GM04504 (cell line): ENCODE measurements at places on chromosomes 5 and 9.
A peak's percentile ranks its signal among the peaks of the same experiment; 100 is the strongest.

- no peak for DNase-seq
These were observed 84.8 kb downstream of the PPP2R2B start for GRCh38 chr5:146793709-146794108.

DNA sequence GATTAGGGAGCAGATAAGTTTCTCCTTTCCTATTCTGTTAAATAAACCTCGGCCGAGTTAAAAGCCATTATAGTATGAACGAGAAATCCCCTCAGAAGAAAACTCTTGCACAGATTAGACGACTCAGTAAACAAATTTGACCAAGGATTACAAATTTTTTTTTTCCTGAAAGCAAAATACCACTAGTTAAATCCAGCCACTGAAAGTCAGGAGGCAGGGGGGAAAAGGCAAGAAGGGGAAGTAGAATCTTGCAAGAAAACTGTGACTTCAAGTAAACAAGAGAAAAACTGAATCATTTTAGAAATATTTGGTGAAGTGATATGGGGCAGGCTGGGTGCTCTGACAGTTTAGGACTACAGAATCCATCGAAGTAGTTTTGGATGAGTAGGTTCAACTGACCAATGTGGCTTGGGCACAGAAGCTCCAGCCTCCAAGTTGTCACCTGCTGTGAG is 251.0 kb downstream of the DENND1A start:
- no peak for DNase-seq

- no peak for DNase-seq
These were observed 41.6 kb upstream of the SLC36A2 start for GRCh38 chr5:151388960-151389359.

- DNase-seq: no peak
These were observed 26.0 kb upstream of the EPB41L4B start for GRCh38 chr9:109346904-109347303.

GRCh38 chr9:126420643-126421564 is 94.3 kb downstream of the MVB12B start:
- DNase-seq: no peak

GRCh38 chr5:146015001-146015400 is 78.6 kb downstream of the SH3RF2 start:
- DNase-seq: no peak

DNA sequence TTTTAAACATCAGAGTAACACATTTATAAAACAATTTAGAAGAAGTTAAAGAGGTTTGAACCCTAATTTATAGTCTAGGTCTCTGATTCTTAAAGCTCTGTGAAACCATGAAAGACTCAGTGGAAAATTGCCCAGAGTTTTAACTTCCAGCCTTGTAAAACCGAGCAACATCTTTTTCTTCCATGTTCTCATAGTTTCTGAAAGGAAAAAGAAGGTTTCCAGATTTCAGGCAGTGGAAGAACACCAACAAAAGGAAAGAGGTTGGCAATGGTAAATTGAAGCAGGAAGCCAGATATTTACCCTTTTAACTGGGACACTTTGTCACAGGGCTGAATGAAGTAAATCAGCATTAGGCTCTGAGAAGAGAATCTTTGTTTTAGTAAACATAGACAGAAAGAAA is 1999.3 kb downstream of the MAT2B start:
- DNase-seq: no peak

DNA sequence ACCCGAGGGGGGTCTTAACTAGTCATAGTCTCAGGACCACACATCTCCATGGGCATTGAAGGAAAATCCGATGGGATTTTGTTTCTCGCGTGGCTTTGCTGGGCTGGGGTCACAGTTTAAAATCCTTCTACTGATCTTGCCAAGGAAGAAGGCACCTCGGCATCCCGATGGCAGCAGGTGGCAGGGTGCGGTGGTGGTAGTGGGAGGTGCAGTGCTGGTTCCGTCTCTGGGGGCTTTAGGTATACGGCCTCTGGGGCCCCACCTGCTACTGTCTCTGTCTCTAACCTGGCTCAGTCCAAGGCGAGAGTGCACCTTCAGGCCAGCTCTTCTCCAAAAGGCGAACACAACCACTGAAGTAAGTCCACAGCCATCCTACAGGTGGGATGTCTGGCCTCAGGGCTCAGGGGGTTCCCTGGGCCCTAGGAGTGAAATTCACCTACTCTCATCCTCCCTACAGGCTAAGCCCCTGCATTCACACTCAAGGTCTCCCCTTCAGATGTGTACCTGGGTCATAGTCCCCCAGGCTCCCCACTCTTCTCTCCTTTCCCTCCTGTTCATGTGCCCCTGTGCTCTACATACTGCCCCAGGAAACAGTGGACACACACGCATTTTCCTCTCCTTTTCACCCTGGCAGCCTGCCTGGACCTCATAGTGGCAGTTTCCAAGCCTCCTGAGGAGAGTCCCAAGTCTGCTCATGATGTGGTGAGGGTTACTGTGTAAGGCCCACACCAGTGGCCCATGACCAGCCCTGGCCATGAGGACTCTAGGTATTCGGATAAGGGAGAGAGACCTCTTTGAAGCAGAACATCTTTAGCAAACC is 736 bp upstream of the FCN2 start:
- no peak for DNase-seq

- DNase-seq: no peak
These were observed 255.1 kb downstream of the MAT2B start for GRCh38 chr5:163760498-163760897.

DNA sequence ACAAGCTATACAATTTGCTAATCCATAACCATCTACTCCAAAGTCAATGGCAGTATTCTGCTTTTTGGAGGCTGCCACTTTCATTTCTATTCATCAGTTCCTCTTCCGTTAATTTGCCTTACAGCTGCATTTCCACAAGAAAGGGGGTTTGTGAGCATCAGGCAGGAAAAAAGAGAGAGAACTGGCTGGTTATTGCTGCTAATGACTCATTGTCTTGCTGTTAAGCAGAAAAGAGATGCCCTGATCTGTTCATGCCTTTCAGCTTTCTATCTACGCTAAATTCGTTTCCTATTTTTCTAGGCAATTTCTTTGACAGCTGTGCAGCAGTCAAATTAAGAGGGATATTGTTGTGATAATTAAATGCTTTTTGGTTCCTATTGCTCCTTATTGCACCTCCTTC is 65.9 kb upstream of the GNAQ start:
- DNase-seq: no peak

- DNase-seq: no peak
These were observed 165.1 kb downstream of the PLK2 start for GRCh38 chr5:58294598-58295305.

DNA sequence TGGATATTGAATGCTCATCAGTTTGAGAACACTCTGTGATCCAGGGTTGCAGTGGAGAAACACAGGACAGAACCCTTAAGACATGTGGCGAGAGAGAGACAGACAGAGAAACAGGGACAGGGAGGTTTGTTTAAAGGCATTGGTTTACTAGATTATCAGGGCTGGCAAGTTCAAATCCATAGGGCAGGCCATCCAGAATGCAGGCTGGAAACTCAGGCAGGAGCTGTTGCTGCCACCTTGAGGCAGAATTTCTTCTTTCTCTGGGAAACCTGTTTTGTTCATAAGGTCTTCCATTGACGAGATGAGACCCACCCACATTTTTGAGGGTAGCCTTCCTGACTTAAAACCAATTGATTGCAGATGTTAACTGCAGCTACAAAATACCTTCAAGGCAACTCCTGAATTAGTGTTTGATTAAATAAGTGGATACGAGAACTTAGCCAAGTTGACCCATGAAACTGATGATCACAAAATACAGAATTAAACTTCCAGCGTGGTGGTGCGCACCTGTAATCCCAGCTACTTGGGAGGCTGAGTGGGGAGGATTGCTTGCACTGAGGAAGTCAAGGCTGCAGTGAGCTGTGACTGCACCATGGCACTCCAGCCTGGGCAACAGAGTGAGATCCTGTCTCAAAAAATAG is 55.9 kb downstream of the NSUN2 start:
- DNase-seq: peak; percentile 17

DNA sequence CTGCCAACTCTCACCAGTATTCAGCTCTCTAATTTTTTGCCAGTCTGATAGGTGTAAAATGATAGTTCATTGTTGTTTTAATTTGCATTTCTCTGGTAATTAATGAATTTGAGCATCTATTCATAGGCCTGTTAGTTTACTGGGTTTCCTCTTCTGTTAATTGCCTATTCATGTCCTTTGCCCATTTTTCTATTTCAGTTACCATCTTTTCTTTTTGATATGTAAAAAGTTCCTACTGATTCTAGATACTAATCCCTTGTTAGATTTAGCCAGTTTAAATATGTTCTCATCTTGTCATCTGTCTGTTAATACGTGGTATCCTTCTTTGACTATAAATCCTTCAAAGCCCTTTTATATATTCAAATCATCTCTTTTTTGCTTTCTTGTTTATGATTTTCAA is 247.8 kb downstream of the ARHGAP26 start:
- no peak for DNase-seq

DNA sequence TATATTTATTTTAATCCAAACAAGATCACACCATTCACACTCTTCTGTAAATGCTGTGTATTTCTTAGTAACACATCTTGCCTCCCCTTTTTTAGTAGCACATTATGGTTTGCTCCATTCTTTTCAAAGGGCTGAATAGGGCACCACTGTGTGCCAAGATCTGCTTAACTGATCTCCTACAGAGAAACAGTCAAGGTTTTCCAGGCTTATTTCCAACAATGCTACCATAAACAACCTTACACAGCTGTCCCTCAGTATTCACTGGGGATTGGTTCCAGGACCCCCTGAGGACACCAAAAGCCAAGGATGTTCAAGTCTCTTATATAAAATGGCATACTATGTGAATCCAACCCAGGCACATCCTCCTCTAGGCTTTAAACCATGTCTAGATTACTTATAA is 16.5 kb downstream of the GOLM1 start:
- DNase-seq: no peak

DNA sequence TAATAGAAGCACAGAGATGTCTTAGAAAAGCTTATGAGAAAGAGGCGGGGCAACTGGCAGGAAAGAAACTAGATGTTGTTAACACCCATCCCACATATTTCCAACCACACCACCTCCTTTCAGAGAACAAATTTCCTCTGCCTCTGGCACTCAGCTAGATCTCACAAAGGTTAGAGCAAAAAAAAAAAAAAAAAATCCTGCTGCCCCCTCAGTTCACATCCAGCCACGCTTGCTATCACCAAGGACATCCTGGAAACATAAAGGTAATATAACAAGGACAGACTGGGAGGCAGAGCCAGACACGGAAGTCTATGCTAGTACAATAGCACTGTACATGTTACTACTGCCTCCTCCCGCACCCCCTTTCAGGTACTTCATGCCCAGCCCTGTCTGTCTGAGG is 238.0 kb upstream of the PTGER4 start:
- no peak for DNase-seq

GRCh38 chr5:73822278-73822988 is 196.4 kb downstream of the ARHGEF28 start:
- DNase-seq: no peak

GRCh38 chr9:16689351-16689938 is 181.0 kb downstream of the BNC2 start:
- DNase-seq: no peak

DNA sequence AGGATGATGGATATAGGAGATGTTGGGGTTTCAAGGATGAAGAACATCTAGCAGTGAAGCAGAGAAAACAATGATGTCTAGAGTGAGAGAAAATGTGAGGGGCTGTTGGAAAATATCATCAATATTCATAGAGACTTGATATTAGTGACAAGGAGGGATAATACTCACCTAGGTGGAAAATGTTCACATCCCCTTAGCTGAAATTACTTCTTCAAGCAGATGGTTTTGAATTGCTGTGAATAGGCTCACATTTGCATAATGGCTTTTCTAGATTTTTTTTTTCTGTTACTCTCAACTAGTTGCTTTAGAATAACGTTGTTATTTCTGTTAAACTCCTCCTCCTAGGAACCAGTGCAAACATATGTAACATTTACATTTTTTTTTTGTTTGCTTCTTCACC is 61.6 kb upstream of the MAP1B start:
- DNase-seq: no peak

DNA sequence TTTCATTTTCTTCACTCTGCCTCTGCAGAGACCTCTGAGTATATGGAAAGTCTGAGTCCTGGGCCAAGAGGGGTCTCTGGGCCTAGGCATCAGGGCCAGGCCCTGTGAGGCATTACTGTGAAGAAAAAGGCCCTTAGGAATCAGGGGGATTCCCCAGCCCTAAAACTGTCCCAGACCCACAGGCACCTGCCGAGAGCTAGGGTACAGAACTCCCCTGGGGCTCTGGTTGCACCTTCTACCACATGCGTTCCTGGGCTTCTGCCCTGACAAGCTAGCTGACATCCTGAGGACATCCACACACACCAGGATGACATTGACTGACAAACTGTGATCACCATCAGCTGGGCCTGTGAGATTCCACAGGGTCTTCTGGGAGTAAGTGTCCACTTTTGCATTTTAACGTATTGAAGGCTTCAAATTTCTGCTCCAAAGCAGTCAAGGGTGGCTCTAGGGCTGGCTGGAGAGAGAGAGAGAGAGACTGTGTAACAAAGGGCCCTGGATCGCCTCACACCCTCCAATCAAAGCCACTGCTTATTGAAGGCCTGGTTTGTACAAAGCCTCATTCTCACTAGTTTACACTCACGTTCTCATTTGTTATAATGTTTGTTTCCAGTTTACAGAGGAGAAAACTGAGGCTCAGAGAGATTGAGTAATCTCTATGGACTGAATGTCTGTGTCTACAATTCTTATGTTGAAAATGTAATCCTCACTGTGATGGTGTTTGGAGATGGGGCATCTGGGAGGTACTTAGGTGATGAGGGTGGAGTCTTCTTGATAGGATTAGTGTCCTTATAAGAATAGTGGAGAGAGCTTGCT is 45.1 kb downstream of the TGFBI start:
- DNase-seq: no peak

DNA sequence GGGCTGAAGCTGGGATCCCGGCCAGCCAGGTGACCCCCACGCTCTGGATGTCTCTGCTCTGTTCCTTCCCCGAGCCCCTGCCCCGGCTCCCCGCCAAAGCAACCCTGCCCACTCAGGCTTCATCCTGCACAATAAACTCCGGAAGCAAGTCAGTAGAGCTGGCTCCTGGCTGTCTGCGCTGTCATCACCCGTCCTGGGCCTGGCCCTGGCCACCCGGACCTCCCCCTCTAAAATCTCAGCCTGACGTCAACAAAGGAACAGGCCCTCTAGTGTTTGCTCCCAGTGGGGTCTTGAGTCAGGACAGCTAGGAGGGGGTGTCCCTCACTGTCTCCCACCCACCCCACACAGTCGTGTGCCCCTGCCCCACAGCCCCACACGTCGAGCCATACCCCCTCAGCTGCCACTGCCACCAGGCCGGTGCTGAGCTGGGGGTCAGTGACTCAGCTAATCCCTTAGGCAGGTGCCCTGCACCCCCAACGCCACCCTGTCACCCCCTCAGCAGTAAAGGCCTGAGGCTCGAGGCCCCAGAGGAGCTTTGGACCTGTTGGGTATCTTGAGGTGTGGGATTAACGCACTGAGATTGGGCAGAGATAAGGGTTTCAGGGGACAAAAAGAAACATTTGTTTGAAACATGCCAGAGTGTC is 1.1 kb upstream of the LCNL1 start:
- no peak for DNase-seq
